ENCODE measurements at places on chromosomes 2 and 18.

DNA sequence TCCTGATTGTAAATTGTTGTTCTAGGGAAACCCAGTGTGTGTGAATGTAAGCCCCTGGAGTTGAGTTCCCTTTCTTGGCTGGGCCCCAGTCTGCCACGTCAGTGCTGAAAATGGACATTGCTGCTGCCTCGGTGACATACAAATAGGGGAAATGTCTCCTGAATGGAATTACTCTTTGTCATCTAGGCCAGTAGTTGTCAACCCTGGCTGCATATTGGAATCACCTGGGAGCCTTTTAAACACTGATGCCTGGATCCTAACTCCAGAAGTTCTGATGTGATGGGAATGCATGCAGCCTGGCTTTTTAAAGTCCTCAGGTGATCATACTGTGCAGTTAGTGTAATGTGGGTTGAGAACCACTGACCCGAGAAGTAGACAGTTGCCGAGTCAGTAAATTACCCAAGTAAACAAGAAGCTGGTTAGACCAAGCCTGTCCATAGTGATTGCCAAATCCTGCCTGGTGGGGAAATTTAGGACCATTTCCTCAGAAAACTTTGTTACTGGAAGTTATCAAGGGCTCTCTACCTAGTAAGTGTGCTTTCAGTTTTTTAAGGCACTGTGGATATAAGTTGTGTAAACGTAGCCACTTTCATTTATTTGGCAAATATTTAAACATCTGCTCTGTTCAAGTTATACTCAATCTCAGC, 27.6 kb upstream of the IL1R1 start:
- no peak for DNase-seq

DNA sequence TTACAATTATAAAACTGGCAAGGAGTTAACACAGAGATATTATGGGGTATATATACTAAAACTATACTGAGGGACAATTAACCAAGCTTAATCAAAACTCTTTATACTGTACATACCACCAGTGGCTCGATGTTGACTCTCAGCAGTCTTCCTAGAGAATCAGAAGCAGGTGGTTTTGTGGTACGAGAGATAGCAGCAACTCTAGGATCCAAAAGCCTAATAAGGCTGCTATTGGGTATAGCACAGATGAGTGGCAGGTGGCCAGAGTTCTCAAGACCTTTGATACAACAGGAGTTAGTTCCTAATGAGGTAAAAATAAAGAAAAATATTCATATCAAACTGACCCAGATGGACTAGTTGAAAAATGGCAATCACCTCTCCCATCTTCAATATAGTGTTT, 45.5 kb upstream of the COL5A2 start:
- DNase-seq, result no peak

GRCh38 chr2:120720746-120721375, 14.8 kb upstream of the GLI2 start:
- no peak for DNase-seq

GRCh38 chr18:9516437-9517064, 41.2 kb downstream of the RALBP1 start:
- DNase-seq, result no peak

GRCh38 chr2:96248624-96249023, 17.2 kb downstream of the TMEM127 start:
- DNase-seq, result no peak

GRCh38 chr2:141490886-141491285, 639.9 kb downstream of the LRP1B start:
- DNase-seq, result no peak

- DNase-seq, result no peak
Measured at GRCh38 chr2:217599906-217600305, 402.9 kb downstream of the TNS1 start.

DNA sequence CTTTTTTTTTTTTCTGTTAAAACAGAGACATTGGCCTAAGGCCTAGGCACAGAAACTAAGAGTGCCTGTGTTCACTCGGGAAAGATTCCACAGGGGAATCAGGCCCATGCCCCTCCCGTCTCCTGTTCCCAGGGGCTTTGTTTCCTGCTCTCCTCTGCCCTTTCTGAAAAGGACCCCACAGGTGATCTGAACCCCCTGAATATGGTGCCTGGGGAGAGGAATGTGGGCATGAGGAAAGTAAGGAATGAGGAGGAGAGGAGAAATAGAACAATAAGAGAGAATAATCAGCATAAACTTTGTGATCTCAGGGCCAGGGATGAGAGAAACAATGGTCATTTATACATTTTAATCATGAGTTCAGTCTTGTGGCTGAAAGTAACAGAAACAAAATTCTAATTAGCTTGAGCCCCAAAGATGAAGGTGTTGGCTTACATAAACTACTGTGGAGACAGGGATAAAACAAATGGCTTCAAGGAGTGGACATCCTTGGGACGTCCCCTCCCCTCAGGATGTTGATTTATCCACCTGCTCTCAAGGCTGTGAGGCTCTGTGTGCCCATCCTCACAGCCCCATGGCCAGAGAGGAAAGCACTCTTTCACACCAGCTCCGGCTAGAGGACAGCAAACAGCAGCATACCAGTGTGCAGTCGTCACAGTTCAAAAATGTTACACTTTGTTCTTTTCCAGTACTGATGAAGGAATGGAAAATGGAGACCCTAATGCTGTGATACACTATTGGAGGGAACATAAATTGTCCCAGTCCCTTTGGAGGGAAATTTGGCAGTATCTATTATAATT, 46.4 kb upstream of the MRPL33 start:
- no peak for DNase-seq

DNA sequence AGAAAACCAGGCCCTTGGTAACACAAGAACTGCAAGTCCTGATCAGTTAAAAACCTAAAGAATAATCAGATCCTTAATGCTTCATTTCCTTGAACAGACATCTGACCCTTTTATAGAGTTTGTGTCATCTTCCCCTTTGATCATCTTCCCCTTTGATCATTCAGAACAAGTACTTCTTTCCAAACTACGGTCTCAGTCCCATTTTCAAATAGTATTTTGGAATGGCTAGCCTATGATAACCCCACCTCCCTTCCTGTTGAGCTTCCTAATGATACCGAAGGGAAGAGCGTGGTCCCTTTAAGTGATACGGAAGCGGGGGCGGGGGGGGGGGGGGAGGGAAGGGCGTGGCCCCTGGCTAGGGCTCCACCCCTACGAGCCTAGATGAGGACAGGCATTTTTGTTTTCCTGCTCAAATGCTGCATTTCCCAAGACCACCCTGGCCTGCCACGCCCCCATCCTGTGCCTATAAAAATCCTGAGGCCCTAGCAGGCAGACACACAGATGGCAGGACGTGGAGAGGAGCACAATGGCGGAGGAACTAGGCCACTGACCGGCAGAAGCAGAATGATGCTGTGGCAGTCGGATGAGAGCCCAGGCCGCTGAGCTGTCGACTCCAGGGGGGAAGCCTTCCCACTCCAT, 24.1 kb upstream of the CHRNA1 start:
- DNase-seq, result no peak

DNA sequence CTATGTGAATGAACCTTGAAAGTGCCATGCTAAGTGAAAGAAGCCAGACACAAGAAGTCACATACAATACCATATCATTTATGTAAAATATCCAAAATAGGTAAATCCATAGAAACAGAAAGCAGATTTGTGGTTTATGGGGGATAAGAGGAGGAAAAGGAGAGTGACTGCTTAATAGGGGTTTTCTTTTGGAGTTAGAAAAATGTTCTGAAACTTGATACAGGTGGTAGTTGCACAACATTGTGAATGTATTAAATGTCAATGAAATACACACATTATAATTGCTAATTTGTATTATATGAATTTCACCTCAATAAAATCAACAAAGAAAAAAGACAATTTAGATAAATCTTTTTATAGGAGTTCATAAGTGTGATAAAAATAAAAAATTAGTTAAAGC, 37.1 kb downstream of the MEMO1 start:
- no peak for DNase-seq

GRCh38 chr2:129642526-129643043, 336.9 kb upstream of the RAB6C start:
- no peak for DNase-seq

DNA sequence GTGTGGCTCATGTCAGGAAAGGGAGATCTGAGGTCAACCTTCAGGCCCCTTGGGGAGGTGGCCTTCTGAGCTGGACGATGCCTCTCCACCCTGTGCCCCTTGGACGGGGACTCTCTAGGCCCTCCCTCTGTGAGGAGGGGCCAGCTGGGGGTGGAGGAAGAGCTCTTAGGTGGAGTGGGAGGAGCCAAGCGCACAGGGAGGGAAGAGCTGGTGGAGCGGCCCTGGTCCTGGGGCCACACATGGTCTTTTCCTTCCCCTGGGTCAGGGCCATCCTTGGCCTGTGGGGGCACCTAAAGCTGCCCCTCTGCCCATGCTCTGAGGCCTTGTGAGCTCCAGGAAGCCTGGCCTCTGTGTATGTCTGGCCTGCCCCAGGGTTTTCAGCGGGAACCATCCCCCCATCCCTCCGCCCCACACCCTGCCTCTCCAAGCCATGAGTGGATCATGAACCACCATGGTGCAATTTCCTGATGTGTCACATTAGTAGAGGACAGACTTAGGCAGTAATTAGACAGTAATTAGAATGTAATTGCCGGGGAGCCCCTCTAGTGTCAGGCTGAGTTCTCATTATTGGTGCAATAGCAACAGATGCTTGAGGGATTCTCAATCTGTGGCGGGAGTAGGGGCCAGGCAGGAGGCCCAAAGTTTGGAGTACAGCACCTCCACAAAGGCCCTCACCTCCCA, 63.0 kb downstream of the GLI2 start:
- no peak for DNase-seq

DNA sequence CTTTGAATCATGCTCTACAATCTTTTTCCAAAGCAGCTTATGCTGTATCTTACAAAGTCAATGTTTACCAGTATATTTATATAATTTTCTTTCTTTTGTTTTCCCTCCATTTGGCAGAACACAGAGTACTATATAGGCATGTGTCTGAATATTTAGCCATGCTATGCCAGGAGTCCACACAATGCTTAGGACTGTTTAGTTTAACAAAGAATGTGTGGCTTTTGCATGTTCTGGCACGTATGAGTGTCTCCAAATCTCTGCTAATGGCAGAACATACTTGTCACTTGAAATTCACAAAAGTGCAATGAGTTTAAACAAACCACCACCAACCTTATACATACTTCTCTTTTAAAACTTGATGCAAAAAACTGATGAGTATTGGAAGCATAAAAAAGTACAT, 268.0 kb downstream of the NR4A2 start:
- no peak for DNase-seq

GRCh38 chr18:47296462-47296861, 45.0 kb upstream of the SKOR2 start:
- DNase-seq, result no peak

GRCh38 chr18:35368595-35368994, 8.5 kb downstream of the ZNF396 start:
- DNase-seq, result no peak

DNA sequence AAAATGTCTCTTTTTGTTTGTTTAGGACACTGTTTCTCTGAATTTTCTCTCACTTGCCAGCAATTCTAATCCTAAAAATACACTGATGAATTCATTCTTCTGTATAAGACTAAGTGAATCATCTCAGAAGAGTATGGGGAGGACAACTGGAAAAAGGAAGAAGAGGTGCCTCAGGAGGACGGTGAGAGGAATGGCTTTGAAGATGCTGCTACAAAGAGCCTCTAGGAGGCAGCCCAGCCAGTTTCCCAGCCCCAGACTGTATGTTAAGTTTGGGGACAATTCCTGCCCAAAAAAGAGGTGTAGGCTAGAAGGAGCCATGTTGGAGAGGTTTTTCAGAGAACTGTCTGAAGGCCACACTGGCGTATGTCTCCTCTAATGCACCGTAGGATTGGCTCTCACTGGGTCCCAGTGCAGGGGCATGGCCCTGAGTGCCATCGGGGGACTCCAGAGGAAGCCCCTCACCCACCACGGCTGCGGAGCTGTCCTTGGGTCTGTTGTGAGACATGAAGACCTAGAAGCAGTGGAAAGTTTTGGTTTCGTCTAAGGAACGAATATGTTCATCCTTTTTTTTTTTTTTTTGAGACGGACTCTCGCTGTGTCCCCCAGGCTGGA, 3.1 kb upstream of the SDC1 start:
- DNase-seq, result no peak

GRCh38 chr2:151200277-151200676, 61.4 kb downstream of the RBM43 start:
- DNase-seq, result no peak

DNA sequence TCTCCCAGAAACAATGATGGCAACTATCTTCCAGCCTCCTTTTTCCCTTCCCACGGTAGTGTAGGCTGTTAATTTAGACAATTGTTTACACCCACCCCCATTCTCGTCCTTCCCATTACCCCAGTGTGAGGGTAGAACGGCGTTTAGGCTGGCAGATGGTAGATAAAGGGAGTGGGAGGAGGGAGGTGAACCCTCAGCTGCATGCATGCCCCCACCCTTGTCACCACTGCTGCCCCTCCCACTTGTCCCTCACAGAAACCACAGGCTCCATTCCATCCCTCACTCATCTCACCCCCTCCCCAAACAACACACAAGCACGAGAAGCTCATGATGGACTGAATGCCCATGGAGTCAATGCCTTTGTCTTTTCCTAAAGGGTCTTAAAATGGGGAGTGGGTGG, 107.9 kb upstream of the PARD3B start:
- DNase-seq, result no peak

DNA sequence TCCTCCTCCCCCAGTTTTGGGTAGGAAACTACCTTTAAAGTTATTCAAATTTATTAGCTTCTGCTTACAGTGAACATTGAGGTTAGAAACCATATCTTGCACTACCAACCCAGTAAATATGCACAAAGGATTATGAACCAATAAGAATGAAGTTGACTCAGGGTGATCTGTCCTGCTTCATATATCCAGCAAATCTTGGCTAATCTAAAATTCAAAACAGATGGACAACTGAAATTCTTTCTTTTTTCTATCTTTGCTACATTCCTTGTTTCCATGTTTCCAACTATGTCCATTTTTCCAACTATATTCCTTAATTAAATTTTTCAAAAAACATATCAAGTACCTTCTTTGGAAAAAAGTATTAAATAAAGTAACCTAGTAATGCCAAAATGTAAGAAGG, 149.3 kb downstream of the FAM124B start:
- DNase-seq, result no peak

DNA sequence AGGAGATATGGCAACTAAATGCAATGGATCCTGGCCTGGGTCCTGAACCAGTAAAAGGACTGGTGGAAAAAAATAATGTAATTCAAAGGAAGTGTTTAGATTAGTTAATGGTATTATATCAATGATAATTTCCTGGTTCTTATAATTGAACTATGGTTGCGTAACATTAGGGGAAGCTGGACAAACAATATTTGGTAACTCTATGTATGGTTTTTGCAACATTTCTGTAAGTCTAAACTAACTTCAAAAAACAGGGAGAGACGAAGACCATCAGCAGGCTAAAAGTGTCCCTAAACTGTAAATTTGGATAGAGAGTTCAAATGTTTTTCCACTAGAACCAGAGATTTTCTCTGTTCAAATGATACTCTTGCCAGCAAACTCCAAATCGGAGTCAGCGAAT, 36.9 kb downstream of the KLF7 start:
- DNase-seq, result no peak
